Jurkat, Clone E6-1 (cell line): ENCODE measurements at places on chromosomes 5 and 9.

DNA sequence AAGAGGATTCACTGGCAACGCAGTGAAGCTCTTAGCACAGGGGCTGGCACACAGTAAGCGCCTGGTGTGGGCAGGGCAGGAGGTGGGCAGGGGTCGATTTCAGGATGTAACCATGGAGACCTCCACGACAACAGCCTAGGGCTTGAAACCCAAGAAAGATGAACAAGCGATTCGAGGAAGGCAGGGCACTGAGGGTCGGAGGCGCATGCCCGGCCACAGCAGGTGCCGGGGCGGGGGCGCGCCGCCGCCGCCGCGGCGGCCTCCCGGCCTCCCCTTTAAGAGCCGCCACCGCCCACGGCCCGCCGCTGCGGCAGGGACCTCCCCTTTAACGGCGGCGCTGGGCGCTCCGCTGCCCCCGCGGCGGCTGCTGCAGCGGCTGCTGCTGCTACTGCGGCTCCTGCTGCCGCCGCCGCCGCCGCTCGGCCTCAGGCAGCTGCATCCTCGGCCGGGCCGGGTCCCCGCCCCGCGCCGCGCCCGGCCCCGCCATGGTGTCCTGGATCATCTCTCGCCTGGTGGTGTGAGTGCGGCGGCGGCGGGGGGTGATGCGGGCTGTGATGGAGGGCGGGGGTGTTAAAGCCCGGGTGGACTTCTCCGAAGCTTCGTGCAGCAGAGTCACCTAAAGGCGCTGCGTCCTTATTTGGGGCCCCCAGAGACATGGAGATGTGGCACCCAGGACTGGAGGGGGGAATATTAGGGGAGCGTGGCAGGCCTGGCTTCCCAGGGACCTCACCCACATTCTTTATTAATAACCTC lies at the start of gene REEP2:
Gene REEP2 (plus strand): TSS at position 334 of the 753 bp plus-strand sequence. CDS start 152 bp downstream, at position 486.
- peak; percentile 34 for DNase-seq

DNA sequence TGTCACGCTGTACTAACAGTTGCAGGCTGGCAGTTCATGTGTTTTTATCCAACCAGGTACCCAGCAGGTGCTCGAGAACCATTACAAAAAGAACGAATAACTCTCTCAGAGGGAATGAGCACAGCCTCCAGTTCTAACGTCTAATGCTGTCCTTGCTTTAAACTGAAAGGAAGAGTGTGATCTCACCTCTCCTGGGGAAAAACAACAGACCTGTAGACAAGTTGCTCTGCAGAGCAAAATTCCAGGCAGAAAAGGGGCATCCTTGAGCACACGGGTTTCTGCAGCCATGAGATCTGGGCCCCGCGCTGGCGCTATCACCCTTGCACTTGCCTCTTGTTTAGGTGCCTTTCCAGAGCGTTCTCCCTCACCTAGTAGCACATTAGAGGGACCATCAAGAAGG lies 92.5 kb upstream of the DNAH5 start:
- DNase-seq, result no peak

GRCh38 chr5:34469971-34470370 lies 186.2 kb upstream of the RAI14 start:
- no peak for DNase-seq

DNA sequence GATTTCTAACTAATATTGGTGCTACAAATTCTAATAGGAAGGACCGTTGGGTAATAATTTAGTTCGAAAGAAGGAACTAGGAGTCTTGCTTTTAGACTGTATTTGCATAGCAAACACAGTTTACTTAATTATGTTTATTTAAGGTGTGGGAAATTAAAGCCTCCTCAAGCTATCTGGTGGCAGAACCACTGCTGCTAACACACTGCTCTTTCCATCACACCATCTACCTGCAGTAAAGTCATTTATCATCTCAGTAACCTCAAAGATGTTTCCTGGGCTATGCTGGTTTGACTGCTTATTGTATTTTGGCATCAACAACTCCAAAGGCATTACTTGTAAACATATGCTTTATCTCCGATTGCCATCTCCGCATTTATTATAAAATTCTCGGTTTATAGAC lies 114.3 kb downstream of the DEPDC1B start:
- no peak for DNase-seq

DNA sequence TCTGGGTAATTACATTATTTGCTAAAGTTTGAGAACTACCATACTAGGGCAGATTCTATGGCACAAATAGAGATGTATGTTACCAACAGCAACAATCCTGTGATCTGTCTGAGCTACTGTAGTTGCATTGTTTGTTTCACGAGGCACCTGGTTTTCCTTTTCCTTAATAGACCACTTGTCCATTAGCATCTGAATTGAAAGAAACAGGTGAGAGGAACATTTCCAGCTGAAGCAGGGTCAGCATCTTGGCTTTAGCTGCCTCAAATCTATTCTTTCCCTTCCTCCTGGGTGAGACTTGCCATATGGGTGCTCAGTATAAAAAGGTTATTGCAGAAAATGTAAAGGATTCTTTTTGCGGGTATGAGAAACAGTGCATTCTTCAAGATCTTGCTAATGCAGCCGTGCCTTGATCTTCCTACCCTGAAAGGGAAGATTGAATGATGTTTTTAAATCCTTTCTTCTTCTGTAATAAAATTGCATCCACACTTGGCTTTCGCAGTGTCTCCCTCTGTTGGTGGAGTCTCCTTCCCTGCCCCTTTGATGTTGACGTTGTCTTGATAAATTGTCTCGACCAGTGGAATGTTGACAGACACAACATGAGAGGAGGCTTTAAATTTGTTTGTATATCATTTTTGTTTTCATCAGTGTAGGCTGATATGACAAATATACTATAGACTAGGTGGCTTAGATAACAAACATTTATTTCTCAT lies 118.0 kb upstream of the BRINP1 start:
- DNase-seq, result no peak

- DNase-seq, result peak; percentile 87
Observed at GRCh38 chr9:110183208-110184145, 24.5 kb downstream of the C9orf152 start.

GRCh38 chr5:122063836-122064235 lies 14.2 kb downstream of the LOX start:
- DNase-seq, result no peak

GRCh38 chr9:131954299-131954698 lies 125.4 kb downstream of the MED27 start:
- DNase-seq, result no peak

GRCh38 chr5:14440582-14441431 lies 140.8 kb upstream of the OTULINL start:
- DNase-seq, result no peak

DNA sequence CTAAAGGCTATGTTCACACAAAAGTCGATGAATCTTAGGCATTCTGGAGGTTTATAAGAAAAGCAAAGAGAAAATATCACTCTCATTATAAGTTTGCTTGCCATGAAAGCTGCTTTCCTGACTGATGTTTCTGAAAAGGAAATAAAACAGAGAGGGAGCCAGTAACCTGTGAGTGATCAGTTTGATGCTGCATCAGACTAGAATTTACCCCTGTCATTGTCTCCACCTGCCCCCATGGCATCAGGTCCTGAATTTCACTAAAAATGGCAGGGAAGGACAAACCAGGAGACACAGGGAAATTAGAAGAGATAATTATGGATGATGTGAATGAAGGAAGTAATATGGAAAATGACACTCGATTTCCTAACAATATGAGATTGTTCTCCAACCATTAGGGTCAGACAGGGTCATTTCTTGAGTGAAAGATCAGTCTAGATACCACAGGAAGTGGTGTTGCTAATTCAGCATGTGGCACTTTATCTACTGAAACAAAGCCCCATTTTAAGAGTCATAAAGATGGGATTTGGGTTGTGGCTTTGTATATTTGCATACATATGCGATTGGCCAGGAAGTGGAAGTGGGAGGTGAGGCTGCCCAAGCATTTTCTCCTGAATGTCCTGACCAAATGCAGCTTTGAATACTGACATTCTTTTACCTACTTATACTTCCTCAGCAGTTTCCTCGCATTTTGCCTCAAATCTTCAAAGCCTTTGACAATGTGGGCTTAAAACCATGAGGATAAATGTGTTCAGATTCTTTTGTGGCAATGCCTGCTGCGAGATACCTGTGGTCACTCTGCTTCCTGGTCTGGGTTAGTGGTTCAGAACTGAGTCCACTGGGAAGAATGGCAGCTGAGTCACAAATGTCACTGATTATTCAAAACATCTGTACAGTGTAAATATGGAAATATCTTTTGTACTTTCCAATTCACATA lies 29.7 kb downstream of the MEGF10 start:
- peak; percentile 32 for DNase-seq

DNA sequence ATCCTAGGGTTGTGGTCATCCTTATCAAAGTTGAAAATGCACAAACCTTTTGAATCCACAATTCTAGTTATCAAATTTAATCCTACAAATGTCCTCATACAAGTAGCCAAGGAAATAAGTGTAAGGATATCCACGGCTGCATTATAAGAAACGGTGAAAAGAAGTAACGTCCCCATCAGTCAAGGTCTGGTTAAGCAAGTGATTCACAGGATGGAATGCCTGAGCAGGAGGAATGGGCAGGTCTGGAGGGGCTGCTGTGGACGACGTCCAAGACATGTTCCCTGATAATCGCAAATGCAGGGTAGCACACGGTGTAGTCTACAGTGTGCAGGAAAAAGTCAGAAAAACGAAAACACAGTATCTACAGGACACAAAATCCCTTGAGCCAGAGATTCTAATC lies 118.6 kb downstream of the ADAMTS2 start:
- no peak for DNase-seq

GRCh38 chr5:121969660-121970295 lies 8.0 kb downstream of the SRFBP1 start:
- DNase-seq, result no peak

DNA sequence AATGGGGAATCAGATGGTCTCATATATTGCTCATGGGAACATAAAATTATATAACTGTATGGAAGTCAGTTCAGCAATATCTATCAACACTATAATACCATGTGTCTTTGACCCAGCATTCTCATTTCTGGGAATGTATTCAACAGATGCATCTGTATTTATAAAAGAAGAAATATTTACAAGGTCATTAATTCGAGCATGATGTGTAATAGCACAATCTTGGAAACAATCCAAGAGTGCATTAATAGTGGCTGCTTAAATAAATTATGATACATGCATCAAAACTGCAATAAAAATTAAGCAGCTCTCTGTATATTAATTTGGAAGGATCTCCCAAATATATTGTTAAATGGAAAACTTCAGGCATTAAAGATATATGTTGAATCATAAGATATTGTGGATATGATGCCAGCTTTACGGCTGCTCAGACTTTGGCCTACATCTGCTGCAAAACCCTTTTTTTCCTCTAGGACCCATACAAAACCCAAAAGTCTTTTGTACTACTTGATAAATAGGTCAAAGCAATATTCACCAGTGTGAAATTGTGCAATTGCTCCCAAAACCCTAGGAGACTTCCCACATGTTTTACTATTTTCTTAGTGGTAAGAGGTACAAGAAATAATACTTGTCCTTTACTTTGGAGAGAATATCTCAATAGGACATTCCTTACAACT lies 45.3 kb upstream of the ISOC1 start:
- no peak for DNase-seq

GRCh38 chr5:169298193-169298592 lies 2.7 kb downstream of the SLIT3 start:
- DNase-seq, result no peak

- DNase-seq, result no peak
Observed at GRCh38 chr9:114602620-114603019, 8.5 kb upstream of the TMEM268 start.

DNA sequence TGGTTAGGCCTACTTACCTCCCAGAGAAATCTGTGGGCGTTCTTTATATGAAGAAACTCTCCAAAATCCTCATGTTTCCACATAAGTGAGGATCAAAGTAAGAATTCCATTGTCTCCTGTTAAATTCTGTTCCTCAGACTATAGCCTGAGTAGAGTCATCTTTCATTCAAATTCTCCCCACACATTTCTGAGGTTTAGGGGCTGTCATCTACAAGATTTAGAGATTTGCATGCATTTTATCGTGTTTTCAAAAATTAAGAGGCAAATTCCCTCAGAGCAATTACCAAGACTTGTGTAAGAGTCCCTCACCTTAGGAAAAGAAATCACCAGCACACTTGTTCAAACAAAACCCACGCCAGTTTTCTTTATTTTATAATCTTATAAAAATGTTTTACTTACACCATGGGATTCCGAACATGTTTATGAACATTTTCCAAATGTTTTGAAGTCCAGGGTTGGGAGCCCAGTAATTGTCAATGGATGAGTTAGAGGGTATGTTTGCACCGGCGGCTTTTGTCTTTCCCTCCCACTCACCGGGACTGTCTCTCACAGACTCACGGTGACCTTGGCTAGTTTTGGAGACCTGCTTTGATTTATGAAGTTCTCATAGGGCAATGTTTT lies 367.6 kb downstream of the ENC1 start:
- DNase-seq, result no peak

- peak; percentile 48 for DNase-seq
Observed at GRCh38 chr5:38265546-38266179, 7.3 kb downstream of the EGFLAM start.

GRCh38 chr5:81228084-81228483 lies 5.0 kb upstream of the CKMT2 start:
- no peak for DNase-seq

- DNase-seq, result no peak
Observed at GRCh38 chr9:127848756-127849504, 5.5 kb downstream of the ENG start.

DNA sequence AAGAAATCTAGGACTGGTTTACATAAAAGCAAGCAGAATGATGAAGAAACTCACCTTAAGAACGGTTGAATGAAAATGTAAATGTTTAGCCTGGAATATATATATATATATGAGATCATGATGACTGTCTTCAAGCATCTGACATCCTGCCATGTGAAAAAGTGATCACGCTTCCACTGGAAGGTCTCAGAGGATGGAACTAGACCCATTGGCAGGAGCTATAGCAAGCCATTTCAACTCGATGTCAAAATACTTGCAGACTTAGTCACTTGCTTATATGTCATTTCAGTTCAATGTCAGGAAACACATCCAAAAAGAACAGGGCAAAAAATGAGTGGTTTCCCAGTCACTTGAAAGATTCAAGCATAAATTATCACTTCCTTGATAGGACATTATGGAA lies 22.2 kb upstream of the TMEM161B start:
- DNase-seq, result no peak

DNA sequence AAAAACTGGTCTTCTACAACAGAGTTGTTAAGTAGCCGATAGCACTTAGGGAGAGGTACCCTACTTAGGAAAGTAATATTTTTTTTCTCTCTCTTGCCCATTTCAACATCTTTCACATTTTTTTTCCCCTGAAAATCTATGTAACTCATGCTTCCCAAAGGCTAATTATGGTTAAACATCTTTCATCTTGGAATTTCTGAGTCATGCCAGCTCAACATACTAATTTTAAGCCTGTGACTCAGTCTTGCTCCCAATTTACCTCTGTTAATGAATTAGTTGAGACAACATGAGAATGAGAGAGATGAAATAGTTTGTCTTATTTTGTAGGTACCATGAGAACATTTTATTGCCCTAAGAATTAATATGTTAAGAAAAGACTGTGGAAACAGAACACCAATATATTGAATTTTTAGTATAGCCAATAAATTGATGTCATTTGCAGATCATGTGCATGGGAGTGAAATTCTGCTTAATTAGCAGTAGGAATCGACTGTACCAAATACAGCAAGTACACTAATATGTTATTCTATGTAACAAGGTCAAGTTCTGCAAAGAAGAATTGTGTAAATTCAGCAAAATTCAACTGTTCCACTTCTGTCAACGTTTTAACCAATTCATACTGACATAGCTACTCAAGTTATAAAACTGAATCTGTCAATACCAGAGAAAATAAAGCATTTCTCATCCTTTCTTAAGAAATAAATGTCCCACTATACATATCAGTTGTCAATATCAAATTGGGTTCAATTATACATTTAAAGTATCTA lies 550.0 kb downstream of the PTPRD start:
- no peak for DNase-seq

GRCh38 chr5:88542786-88543185 lies 274.1 kb upstream of the TMEM161B start:
- no peak for DNase-seq

- peak; percentile 85 for DNase-seq
Observed at GRCh38 chr5:1447671-1448361, 2.6 kb upstream of the SLC6A3 start.
